ENCODE measurements at places on chromosomes 5 and 9.
A peak's percentile ranks its signal among the peaks of the same experiment; 100 is the strongest.

- DNase-seq = no peak
These were observed 6.0 kb upstream of the LMX1B start for GRCh38 chr9:126607731-126608130.

GRCh38 chr5:142193114-142193428, 84.5 kb downstream of the NDFIP1 start:
- DNase-seq = no peak

GRCh38 chr9:114291064-114291474, 31.8 kb upstream of the ORM1 start:
- DNase-seq = peak; percentile 58

DNA sequence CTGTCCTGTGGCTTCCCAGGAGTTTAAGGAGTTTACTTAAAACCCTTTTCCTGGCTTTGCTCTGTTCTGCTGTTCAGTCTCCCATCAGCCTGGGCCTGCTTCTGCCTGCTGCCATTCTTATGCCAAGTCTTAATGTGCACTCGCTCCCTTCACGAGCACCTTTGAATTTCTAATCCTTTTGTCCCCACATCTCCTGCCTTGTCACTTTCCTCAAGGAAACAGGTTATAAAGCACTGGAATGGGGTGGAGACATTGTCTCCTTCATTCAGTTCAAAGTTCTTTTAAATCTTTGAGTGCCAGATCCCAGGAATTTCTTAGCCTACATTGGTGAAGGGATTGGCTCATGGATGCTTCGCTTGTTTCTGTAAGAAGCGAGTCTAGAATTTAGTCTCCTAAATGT, 87.2 kb upstream of the LIFR start:
- DNase-seq = no peak

GRCh38 chr5:103411711-103412110, 150.9 kb downstream of the NUDT12 start:
- no peak for DNase-seq
